Fibroblast of skin of right biceps (primary cell): ENCODE measurements at places on chromosomes 2 and 18.

DNA sequence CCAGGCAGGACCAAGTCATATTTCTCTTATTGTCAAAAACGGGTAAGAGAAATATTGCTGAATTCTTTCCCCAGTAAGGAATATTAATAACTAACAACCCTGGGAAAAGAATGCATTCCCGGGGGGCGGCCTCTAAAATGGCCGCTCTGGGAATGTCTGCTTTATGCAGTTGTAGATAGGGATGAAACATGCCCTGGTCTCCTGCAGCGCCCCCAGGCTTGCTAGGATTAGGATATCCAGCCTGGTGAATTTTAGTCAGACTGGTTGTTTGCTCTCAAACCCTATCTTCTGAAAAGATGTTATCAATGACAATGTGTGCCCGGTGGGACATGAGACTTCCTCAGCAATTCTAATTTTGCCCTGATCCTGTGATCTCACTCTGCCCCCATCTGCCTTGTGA lies 448.1 kb downstream of the PTH2R start:
- DNase-seq: no peak

GRCh38 chr2:234102112-234102511 lies 51.6 kb downstream of the SPP2 start:
- DNase-seq: no peak

DNA sequence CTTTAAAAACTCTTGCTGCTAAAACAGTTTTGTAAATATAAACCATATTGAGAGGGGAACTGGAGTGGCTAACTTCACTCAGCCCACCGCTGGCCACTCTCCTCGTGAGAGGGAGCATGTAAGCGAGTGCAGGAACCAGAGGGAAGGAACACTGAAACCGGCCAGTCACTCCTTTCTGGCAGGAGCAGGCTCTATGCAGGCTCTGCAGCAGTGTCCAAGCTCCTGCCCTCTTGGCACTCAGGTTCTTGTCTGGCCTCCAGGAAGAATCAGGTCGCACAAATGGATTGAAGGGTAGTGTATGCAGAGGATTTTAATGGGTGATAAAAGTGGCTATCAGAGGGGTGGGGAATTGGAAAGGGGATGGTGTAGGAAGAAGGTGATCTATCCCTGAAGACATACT lies 157.7 kb downstream of the TMX3 start:
- no peak for DNase-seq

DNA sequence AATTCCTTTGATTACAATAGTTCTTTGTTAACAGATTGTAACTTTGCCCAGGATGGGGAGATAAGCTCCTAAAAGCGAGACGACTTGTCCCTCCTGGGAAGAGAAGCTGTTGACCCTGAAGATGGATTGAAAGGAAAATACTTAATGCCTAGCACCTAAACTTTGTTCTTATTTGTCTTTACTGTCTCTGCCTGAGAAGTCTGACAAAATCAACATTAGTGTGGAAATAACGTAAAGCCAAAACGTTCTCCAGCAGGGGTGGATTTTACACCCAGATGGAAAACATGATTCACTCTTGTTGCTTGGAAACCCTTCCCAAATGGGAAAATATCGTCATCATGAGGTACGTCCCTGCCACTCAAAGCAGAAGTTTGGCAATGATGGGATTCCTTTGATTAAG lies 450.1 kb downstream of the SLC4A3 start:
- DNase-seq: peak; percentile 79

DNA sequence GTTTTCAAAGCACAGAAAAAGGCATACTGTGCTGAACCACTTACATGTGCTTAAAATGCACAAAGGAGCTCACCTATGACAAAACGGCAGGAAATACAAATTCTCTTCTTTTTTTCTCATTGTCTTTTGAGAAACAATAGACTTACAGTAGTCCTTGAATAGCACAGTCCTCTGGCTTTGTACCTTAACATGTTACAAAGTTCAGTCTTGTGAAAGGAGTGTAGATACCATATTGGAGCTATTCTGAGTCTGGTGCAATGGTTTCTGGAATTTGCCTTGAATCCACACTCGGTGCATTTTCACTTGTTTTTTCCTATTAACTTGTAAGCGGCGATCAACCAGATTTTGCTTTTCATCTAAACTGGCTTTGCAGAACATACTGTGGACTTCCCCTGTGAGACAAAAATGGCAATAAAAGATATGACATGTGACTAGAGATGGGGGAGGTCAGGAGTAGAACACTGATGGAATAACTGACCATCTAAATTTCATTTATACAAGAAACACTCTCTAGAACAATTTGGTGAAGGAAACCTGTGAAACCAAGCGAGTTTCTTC lies 109.7 kb downstream of the METTL8 start:
- DNase-seq: no peak

GRCh38 chr2:181241797-181242196 lies 215.4 kb upstream of the ITGA4 start:
- DNase-seq: no peak
